ENCODE measurements at places on chromosomes 11 and 22.

DNA sequence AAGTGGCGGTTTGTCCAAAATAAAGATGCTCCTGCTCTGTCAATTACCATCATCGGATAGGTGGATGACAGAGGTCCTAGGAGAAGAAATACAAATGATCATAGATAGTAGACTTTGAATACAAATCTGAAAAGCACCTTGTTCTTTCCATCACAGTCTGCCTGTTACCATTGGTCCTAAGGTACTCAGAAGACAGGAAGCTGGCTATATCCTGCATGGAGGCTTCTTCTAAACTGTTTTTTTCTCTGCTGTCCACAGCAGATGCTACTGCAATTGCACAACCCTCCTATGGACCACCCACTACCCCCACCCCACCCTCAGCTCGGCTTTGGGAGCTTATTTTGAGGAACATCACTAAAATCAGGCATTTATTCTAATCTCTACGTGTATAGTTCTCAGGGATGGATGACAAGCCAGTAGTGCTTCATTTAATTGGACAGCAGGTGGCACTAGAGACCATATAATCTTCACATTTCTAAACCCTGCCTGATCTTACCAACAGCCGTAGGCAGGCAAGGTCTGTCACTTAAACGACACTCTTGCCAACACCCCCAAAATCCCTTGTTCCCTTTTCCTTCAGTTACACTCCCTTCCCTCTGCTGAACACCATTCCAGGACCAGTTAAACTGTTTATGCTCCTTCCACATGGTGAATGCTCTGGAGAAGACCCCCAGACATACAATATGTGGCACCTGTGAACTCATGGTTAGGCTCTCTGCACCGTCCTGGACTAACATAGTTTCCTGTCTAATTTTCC, 6.6 kb upstream of the PTS start:
- DNase-seq: peak; percentile 48

DNA sequence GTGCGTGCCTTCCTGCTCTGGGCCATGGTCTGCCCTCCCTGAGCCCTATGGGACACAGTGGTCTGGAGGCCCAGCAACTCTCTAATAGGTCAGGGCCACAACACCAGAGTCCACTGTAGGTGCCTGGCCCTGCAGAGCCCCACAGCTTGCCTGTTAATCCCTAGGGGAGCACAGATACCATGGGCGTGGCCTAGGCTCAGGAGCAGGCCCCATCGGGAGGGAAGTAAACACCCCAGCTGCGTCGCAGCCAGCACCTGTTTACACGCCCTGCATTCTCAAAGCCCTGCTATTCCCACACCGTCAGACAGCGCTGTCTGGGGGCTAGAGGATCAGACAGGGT, 2.5 kb downstream of the KCTD17 start:
- no peak for DNase-seq

- DNase-seq: no peak
These were observed 400.5 kb downstream of the TENM4 start for GRCh38 chr11:79040348-79040747.

GRCh38 chr11:130894322-130895025, 21.8 kb downstream of the SNX19 start:
- peak; percentile 50 for DNase-seq

- DNase-seq: peak; percentile 84
These were observed 46.3 kb upstream of the RAPSN start for GRCh38 chr11:47495011-47495855.

DNA sequence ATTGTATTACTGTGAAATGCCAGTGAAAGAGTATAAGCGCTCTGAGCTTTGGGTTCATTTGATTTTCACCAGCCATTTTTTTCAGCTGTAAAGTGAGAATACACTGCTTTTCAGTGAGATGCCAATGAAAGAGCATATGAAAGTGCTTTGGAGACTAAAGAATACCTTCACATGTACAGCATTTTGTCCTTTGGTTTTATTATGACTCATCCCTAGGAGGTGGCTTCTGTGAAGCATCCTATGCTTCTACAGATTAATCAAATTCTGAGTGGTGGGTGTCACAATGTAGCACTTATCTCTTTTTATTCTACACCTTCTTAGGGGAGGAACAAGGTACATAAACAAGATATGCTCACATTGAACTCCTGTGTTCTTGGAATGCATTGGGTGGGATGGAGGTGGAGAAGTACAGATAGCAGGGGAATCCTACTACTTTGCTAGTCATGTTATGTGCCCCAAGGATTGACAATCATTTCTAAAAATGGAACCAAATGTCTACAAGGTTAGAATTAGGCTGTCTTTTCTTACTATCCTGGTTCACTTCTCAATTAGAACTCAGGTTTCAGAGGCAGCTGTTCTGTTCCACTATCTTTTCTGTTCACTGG, 18.7 kb downstream of the TRIM44 start:
- DNase-seq: no peak

DNA sequence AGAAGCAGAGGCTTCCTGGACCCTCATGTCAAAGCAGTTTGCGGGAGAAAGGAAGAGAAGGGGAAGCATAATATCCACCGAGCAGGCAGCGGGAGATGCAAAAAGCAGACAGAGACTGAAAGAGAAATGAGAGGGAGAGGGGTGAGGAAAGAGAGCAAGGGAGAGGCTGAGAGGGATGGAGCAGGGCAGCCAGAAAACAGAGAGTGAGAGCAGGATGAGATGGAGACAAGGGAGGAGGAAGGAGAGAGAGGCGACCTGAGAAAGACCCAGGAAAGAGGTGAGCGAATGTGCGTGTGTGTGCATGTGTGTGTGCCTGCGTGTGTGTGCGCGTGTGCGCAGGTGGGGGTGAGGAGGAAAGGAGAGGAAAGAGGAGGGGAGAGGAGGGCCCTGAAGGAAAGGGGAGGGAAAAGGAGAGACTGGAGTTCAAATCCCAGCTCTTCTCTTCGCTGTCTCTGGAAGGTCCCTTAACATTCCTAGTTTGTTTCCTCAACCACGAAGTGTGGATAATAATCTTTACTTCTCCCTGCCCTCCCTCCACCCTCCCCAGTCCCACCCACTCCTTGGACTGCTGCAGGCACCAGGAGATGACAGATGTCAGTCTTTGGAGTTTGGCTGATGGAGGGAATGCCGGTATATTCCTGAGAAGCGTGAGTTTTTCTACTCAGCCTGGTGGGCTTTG, 67.9 kb downstream of the ISX start:
- no peak for DNase-seq

GRCh38 chr11:849104-849824, 6.6 kb downstream of the TSPAN4 start:
- DNase-seq: no peak

- no peak for DNase-seq
These were observed 9.9 kb downstream of the CCND1 start for GRCh38 chr11:69650832-69651344.

DNA sequence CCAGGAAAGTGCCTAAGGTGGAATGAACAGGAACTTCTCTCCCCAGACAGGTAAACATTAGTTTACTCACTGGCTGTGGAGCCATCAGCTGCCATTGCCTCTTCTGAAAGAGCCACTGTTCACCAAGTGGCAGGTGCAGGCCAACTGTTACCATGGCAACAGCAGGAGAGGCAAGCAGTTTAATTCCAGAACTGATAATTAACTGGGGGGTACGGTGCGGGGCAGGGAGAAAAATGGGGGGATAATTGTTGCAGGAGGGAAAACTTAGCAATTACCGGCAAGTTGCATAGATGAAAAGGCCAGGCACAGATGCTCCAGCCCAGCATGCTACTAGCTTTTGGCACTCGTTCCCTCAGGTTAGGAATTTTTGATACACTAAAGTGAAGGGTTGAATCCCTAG, 85.1 kb downstream of the TRIM44 start:
- DNase-seq: no peak

- peak; percentile 65 for DNase-seq
These were observed 22.7 kb downstream of the EFCAB6 start for GRCh38 chr22:43789452-43789851.

GRCh38 chr11:123736769-123737168, 4.7 kb downstream of the ZNF202 start:
- no peak for DNase-seq

GRCh38 chr11:134407923-134408322, 4.1 kb downstream of the B3GAT1 start:
- DNase-seq: no peak

DNA sequence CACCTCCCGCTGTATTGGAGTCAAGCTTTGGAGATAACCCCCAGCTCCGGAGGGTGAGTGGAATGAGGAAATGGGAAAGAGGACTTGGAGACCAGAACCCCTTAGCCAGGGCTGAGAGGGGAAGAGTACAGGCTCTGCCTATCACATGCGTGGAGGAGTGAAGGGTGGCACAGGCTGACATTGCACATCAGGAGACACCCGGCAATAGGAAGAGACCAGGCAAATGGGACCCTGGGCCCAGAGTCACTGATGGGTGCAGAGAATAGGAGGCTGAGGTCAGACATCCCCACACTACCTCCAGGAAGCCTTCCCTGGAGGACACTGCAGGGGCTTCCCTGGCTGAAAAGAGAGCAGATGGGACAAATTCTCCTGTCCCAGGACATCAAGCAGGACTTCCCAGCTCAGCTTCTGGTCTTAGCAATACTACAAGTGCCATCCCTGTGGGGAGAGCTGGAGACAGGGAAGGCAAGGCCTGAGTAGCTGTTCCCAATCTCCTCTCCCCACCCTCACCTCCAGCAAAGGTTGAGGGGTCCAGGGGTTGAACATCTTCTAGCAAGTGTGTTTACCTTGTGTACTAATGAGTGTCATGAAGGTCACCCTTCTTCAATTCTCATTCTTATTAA, 160.7 kb downstream of the BUD13 start:
- no peak for DNase-seq

GRCh38 chr11:115505175-115505574, 960 bp upstream of the CADM1 start:
- no peak for DNase-seq

DNA sequence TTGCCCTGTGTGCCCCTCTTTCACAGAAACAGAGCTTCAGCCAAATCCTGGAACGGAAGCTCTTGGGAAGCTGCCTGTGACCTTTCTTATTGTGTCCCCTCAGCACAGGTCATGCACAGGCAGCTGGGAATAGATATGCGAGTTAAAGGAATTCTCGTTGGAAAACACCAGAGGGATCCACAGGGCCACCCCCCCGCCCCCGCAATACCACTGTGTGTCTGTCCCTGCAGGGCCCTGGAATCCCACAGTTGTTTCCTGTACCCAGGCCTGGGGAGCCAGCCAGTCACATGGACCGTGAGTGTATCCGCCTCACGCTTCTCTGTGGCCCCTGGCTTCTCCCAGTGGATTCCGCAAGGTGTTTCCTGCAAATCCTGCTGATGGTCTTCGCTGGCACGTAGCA, 29.0 kb downstream of the TIMP3 start:
- DNase-seq: no peak

- DNase-seq: no peak
These were observed 9.1 kb downstream of the UCP3 start for GRCh38 chr11:73999581-74000306.

DNA sequence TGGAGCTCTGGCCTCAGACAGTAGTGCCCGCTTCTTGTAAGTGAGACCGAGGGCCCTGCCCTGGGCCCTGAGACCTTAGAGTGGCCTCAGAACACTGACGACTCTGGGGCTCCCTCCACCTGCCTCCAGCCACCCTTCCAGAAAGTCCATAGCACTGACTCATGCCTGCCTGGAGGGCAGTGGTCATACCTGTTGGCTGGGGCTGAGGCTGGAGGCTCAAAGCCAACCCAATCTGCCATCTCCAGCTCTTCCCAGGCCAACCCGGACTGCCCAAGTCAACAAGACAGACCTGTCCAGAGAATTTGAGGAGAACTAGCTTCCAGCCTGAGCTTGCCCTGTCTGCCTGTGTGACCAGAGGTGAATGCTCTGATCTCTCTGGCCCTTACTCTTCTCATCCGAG, 66.9 kb upstream of the TTLL12 start:
- no peak for DNase-seq

GRCh38 chr11:117917591-117918151, 11.5 kb downstream of the TMPRSS13 start:
- no peak for DNase-seq

DNA sequence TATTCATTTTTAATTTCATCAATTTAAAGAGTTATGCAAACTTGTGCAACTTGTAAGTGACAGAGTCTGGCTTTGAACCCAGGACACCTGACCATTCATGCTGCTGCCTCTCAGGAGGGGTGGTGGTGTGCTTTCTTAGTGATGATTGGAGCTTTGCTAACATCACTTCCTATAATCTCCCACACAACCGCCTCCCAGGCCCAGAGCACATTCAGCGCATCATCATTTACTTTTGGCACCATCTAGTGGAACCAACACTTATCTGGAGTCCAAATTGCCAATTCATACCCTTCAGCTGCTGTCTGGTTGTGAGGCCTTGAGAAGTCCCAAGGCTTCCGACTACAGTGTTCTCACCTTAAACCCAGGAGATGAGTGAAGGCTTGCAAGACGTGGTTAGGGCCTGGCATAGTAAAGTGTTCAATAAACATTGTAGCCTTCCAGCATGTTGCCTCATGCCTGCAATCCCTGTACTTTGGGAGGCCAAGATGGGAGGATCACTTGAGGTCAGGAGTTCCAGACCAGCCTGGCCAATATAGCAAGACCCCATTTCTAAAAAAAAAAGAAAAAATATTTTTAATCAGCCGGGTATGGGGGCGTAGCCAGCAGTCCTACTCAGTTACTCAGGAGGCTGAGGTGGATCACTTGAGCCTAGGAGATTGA, 1.1 kb upstream of the TTLL1 start:
- peak; percentile 80 for DNase-seq

DNA sequence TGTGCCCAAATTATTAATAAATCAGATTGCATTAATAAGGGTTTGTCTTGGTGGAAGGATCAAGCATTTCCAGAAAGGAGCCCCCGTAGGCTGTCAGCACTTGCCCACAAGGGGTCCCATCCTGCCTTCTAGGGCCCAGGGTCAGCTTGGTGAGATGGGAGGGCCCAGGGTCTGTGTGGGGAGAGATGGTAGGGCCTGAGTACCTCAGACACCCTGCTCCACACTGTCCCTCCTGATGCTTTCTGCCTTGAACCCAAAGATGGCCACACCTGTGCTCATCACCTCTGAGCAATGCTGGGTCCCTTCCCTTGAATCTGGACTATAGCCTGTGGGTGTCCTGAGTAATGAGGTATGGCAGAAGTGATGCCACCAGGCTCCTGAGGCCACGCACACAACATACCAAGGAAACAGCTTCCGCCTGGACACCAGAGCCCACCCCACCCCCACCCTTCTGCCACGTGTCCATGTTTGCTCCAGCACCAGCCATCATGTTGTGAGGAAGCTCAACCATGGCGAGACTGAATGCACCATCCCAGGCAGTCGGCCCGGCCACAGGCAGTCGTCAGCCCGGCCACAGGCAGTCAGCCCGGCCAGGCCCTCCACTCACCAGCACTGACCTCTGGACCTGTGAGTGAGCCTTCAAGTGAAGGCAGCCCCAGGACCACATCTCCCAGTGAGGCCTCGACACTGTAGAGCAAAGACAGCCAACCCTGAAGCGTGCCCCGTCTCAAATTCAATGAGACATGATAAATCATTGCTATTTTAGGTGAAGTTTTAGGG, 6.8 kb downstream of the BET1L start:
- no peak for DNase-seq

GRCh38 chr11:28243061-28243460, 134.9 kb downstream of the METTL15 start:
- no peak for DNase-seq

GRCh38 chr22:49514641-49515040, 313.0 kb downstream of the BRD1 start:
- DNase-seq: no peak

GRCh38 chr11:77435972-77436371, 37.9 kb downstream of the PAK1 start:
- DNase-seq: no peak

GRCh38 chr11:126232683-126233082, 21.1 kb downstream of the FAM118B start:
- DNase-seq: no peak
